ENCODE measurements at places on chromosomes 3 and 15.
A peak's percentile ranks its signal among the peaks of the same experiment; 100 is the strongest.

DNA sequence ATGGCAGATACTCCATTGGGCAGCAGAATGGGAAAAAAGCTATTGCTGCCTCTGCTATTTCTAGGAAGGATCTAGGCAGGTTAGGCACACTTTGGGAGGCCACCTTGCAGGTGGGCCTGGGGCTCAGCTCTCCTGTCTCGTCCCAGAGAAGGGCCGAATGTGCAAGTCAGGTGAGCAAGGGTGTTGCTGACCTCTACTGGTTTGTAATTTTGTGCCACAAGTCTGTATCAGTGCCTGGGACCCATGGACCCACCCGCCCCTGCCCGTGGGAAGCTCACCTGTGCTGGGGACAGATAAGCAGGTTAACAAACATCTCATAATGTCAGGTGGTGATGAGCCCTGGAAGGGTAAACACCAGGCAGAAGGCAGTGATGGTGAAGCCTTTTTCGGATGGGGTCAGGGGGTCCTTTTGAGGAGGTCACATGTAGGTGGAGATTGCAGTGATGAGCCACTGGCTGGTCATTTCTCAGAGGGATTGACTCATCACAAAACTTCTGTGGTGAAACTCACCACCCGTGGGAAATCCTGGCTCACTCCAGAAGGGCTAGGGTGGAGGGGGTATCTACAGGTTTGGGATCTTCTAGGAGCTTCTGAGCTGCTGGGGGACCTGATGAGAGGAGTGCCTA is 161.3 kb downstream of the KLF13 start:
- DNase-seq = peak; percentile 49

GRCh38 chr3:43187836-43188479 is 82.1 kb upstream of the POMGNT2 start:
- no peak for DNase-seq

DNA sequence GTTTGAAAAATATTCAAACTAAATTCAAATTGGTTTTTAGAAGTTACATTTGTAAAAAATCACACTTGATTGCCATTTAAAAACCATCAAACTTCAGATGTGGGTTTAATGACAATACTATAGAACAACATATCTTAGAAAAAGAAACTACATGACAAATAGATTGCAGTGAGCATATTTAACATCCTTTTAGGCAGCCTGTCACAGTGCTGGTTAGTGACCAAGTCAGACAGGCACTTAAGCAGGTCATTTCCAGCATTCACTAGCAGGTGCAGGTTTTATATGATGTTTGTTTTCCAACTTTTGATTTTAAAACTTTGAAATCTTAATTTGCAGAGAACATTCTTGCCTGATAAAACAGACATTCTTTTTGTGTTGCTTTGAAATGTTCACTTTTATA is 115.7 kb downstream of the MBNL1 start:
- no peak for DNase-seq

DNA sequence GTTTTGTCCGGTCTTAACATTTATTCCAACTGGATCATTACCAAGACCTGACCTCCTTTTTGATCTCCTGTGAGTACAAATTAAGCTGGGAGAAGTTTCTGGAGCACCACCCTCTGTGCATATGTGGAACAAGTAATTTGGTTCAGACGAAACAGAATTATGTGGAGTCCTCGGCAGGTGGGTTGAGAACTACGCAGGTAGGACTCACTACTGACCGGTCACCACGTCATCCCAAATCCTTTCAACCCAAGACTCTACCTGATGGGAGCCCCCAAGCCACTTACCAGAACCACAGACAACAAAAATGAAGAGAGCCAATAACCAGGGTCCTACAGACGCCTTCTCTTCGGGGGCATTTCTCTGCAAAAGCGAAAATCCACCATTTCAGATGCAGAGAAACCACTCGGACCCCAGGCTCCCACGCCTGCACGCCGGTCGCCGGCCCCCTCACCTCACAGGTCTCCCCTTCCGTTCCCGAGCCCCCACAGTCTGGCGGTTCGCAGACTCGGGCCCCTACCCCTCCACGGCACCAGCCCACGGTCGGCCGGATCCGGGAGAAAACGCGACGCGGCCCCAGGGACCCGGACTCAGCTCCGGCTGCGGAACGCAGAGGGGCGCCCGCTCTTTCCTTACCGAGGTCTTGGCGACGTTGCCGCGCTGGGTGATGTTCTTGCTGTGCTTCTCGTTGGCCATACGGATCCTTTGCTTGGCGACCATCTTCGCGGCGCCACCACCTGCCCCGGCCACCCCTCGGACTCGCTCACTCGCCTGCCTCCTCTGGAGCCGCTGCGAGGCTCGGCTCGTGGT is 674 bp downstream of the SERP1 start:
- peak; percentile 22 for DNase-seq

DNA sequence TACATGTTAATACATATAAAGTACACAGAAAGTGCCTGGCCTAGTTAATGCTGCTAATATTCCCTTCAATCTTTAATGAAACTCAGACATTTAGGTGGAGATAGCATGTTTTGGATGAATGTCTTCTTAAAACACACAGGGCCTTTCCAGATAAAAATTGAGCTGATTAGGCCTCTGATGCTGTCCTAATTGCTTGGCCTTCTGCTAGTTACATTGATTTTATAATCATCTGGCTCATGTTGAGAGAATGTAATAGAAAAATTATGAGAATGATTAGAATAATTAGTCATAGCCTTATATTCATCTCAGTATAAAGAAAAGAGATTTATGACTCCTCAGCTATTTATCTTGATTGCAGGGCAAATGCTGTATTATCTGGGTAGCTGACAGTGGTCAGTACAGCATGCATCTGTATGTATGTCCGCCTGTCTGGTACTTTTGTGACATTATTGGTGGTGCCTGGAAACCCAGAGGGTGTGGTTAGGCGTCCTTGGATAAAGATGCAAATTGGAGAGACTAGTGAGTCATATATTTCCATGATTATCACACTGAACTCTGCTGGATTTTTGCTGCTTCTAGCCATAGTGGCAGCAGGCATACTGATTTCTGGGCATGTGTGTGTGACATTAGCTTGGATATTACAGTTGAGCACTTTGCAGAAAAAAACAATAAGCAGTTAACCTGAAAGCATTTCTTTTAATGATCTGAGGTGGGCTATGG is 120.8 kb downstream of the FEZF2 start:
- DNase-seq = peak; percentile 21

DNA sequence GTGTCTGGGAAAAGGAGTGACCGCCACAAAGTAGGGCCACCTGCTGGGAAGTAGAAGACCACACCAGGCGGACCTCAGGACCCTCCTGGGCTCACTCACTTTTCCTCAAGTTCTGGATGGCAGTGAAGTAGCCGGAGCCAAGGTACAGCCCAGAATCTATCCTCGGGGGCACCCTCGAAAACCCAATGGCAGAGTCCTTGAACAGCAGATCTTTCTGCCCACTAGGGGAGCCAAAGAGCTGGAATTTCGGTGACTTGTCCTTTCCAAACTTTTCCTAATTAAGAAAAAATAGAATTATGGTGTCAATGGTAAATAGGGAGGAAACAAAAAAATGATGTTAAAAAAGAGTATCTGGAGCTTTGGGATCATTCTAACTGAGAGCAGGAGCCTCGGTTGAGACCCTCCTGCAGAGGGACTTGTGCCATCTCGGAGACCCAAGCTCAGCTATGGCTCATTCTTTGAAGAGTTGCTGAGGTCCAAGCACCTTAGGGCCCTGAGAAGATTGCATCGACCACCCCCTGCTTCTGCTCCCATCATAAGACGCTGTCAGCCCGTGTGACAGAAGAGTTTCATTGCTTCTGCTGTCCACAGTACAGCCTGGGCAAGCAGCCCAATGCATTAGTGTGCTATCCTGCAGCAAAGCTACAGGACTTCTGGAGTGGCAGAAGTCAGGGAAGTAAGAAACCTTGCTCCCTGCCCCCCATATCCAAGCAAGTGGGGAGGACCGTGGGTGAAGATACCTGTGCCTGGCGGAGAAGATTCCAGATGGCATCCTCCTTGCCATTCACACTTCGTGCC is 14.8 kb downstream of the LTF start:
- DNase-seq = peak; percentile 20

DNA sequence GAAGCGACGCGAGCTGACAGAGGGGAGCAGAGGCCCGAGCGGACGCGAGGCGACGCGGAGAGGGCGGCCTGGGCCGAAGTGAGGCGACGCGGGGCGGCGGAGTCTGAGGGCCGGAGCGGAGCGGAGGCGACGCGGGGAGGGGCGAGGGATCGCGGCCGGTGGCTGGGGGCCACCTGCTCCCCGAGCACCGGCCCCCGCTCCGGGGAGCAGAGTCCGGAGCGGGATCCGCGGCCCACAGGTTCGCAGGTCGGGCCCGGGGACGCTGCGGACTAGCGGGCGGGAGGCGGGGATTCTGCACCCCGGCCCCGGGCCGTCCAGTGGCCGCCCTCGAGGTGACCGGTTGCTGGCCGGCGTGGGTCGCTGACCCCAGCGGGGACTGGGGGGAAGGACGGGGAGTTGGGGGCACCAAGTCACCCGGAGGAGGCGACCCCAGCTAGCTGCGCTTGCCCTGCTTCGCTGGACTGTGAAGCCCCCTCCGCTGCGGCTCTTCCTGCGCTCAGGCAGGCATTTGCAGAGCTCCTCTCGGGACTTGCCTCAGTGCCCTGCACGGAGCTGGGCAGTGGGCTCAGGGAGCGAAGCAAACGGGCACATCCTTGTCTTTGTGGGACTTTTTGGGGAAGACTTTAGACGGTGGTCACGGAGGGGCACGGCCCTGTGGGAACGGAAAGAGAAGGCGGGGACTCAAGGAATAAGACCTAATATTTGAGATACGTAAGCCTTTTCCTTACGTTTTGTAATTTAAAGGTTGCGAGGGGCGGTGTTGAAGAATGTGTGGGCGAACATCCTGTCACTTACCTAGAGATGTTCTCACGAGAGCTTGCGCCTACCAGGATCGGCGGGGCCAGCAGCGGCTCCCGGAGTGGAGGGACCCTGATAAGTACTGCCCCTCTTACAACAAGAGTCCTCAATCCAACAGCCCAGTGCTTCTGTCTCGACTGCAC is 566 bp downstream of the HMCES start:
- peak; percentile 67 for DNase-seq

DNA sequence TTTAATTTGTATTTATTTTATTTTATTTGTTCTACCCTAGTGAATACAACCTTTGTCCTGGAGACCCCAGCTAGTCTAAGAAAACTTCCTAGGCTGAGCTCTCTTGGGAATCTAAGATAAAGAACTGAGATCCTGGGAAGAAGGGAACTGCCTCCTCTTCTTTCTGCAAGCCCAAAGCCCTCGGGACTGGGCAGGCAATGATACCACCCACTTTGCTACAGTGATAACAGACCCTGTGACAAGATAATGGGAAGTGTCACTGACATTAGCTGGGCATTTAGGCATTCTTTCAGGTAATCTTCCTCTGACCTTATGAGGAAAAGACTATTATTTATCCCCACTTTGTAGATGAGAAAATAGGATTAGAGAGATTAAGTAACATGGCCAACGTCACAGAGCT is 15.1 kb downstream of the TYRO3 start:
- no peak for DNase-seq

- DNase-seq = no peak
Observed at GRCh38 chr3:137906985-137907649, 102.8 kb upstream of the CLDN18 start.

DNA sequence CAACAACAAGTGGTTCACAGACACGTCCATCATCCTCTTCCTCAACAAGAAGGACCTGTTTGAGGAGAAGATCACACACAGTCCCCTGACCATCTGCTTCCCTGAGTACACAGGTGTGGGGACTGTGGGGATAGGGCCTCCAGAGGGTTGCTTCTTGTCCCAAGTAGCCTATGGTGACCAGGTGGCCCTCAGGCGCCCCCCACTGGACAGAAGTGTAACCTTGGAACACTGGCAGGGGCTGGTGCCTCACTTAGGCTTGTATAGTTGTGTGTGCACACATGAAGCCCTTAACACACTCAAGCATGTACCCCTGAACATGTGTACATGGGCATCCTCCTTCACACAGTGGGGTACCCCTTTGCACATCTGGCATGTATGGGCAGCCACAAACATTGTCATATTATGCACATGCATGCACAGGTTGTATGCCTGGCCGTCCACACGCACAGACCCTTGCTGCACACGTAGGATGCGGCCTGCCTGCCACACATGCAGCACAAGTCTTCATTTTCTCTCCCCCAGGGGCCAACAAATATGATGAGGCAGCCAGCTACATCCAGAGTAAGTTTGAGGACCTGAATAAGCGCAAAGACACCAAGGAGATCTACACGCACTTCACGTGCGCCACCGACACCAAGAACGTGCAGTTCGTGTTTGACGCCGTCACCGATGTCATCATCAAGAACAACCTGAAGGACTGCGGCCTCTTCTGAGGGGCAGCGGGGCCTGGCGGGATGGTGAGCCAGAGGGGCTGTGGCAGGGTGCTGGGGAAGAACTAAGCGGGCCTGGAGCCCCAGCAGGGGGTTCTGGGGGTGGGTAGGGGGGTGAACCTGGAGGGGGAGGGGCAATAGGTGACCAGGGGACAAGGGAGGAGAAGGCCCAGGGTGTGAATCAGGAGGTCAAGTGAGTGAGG is 11.7 kb upstream of the SEMA3B start:
- peak; percentile 52 for DNase-seq

DNA sequence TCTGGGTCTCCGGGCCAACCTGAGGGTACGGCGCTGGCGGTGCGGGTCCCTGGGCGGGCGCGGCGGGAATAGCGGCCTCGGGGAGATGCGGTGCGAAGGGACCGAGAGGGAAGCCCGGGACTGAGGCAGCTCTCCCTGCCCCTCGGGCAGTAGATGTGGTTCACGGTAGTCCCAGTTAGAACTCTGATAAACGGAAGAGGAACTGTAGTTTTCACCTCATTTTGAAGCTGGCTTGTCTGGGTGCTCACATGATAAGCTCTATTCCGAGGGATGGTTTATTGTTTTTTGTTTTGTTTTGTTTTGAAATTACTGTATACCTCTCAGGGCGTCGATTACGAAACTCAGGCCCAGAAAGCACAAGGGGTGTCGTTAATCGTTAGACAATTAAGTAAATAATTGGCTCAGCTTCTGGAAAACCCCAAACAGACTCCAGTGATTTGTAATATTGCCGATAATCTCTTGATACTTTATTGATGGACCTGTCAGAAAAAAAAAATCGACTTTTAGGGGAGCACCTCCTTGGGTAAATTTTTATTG is 413 bp downstream of the NUSAP1 start:
- DNase-seq = no peak

DNA sequence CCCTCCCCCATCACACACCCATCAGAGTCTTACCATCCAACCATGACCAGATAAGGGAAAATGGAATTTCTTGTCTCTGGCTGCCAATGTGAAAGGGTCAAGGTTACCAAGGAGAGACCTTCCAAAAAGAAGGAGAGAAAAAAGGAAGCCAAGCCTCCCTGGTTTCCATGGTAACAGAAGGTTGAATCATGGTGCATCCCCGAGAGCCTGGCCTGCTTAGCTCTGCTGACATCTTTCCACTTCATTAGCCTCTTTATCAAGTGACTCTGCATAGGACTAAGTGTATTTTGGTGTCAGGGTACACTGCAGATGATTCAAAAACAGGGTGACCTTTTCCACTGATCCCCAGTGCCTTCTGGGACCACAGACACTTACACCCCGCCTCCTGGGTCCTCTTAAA is 225.7 kb upstream of the PPP2R3A start:
- DNase-seq = peak; percentile 2

- peak; percentile 84 for DNase-seq
Observed at GRCh38 chr15:44099671-44100070, 95.4 kb downstream of the FRMD5 start.

GRCh38 chr3:179071323-179072099 is at the start of gene ZMAT3:
Gene ZMAT3 (minus strand): TSS chr3:179071809. CDS start chr3:179067752, 4,057 bp downstream.
- DNase-seq = peak; percentile 88

GRCh38 chr3:60282866-60283265 is 968.4 kb downstream of the FHIT start:
- DNase-seq = no peak
